Stimulated activated CD4-positive, alpha-beta T cell treated with anti-CD3 and anti-CD28 coated beads, Interleukin-15, amount 100 ng/mL, for 48 hours (primary cell): ENCODE measurements at places on chromosomes 5 and 9.

GRCh38 chr9:121699571-121700164, 48.2 kb downstream of the DAB2IP start:
- no peak for DNase-seq

DNA sequence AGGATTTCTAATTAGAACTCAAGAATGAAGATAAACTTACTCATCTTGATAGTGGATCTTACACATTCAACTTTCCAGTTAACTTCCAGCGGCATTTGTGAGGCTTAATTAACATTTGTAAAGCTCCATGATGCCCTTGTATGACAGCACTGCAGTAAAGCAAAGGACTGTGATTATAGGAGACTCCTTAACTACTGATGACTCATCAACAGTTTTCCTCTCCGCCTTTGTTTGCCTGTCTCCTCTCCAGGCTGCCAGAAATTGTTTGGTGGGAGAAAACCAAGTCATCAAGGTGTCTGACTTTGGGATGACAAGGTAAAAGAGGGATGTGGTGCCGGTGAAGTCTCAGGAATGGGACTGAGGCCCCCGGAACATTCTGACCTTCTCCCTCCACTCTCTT, 20.4 kb upstream of the CYFIP2 start:
- DNase-seq = no peak

GRCh38 chr5:173670791-173671120, 54.3 kb upstream of the BOD1 start:
- no peak for DNase-seq

GRCh38 chr9:130451004-130451390, 6.2 kb downstream of the ASS1 start:
- DNase-seq = no peak

- no peak for DNase-seq
Observed at GRCh38 chr5:169652057-169652456, 15.0 kb downstream of the DOCK2 start.

- no peak for DNase-seq
Observed at GRCh38 chr5:107184871-107185270, 485.9 kb downstream of the EFNA5 start.

DNA sequence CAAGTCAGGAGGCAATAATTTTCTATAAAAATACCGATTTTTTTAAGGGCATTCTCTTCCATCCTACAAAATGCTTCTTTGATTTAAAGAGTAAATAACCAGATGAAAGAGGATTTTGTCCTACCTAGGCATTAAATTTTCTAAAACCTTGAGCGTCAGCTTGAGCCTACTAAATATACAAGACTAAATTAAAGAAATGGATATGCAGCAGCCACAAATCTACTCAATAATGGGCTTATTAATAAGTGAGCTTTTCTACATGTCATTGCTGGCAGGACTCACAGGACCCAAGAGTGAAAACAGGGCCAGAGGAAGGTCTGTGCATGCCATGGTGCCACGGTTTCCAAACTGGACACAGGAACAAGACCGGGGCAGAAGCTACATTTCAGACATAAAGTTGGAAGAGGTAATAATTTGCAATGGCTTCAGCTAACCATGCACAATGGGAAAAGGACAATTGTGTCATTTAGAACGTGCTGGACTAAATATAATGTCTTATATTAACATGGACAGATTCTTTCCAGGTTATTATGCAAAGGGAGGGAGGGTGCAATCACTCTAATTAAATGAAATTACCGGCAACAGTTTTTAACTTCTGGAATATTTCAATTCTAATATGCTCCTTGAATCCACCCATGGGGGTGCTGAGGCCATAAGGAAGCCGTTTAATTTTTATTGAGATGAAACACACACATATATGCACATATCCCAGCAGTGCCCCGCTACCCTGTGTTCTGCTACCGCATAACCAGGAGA, 5.2 kb downstream of the WHRN start:
- no peak for DNase-seq

DNA sequence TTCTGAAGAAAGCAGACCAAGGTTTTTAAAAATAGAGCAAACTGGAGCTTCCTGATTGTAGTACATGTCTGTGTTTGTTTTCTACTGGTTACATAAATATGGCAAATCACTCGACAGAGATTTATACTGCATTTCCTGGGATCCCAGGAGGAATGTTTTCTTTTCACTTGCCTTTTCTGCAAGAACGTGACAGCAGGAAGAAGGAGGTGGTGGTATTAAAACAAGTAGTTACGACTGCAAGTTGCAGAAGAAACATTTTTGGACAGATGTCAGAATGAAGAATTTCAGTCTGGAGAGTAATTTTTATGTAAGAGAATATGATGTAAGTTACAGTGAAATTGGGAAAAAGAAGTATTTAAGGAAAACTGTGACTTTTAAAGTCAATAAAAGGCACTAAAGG, 253.7 kb upstream of the NFIL3 start:
- DNase-seq = no peak

- no peak for DNase-seq
Observed at GRCh38 chr5:126355940-126356339, 67.3 kb upstream of the GRAMD2B start.

GRCh38 chr9:106962122-106962521, 99.2 kb downstream of the ZNF462 start:
- no peak for DNase-seq

DNA sequence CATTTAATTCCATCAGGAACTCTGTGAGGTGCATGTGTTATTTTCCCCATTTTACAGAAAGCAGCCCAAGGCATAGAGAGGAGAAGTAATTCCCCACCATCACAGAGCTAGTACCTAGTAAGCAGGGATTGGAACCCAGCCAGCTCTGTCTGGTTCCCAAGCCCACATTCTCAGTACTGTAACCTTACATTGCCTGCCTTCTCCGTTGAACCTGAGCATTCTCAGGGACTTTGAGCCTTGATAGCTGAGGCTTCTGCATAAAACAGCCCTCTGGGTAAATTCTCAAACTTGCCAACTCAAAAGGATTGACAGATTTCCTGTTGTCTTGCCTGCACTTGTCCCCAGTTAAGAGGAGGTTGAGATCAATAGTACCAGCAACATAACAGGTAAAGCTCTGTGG, 9.2 kb upstream of the GLE1 start:
- DNase-seq = no peak

- peak; percentile 64 for DNase-seq
Observed at GRCh38 chr9:114696814-114697544, 15.0 kb upstream of the TEX48 start.

DNA sequence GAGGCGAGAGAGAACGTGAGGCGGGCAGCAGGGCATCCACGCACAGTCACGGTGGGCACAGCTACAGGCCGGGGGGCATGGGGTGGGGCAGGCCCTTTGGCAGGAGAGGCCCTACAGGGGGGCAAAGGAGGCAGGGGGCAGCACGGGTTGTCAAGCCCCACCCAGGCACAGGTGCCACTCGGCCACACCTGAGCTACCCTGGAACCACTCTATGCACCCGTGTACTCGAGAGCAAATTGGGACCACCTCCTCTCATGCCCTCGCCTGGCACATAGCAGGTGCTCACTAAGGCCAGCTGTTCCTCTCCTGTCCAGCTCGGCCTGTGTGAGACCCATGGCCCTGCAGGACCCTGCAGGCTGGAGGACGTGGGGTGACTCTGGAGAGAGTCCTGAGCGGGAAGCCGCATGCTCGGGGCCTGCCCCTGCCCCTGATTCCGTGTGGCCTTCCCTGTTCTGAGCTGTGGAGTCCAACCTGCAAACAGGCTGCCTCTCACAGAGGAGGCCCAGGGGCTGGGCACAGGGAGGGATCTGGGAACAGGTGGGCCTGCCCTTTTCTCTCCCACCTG, 31.4 kb upstream of the SARDH start:
- DNase-seq = no peak
